Liver (tissue), 10 donors: ENCODE measurements at places on chromosomes 2 and 18. TPM values are rescaled to one million over a fixed set of nuclear protein-coding genes. Genes with fewer than 3 reads are reported as not detected.

Gene KCNIP3
- total RNA-seq: 0.65 TPM

Gene IL36RN
- total RNA-seq: not detected

DNA sequence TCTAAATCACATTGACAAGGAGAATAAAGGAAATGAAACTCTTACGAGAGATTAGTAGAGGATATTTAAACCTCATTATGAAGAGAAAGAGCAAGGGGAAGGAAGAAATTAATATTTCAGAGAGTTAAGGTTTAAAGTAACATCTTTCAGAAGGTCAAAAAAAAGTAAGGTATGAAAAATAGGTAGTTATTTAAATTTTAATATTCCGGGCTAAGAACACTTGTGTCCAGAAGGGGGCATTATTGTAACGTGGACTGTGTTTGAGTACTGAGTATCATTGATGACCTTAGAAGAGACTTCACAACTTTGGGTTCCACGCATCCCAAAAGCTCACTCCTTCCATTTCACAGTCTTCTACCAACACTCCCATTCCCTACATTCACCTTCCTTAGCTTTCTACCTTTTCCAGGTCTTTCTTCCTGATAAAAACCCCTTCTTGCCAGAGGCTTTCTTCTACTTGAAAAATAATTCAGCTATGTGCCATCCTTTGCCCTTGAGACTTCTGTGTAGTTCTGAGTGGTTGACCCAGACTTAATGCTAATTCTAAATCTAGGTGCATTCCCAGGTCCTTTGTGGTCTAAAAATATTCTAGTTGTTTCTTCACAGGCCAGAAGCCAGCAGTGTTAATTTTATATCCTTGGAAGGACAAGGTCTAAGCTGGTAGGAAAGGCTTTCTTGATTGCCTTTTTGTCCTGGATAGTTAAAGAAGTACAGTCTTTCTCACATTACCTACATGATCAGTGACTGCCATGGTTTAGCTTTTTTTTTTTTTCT is 16.5 kb downstream of the DYNC1I2 start:
- peaks cover 4% of the 10 kb centered on the region for H3K4me1 ChIP-seq
- H3K27me3 ChIP-seq: no peaks in the 10 kb centered on the region
- no peak overlapping the region for H3K4me3 ChIP-seq
- no peak for DNase-seq

Gene COL6A3
- 24.9 TPM for total RNA-seq

Gene G6PC2
- not detected for total RNA-seq

GRCh38 chr2:37832590-37833197 is 92.4 kb upstream of the RMDN2 start:
- peaks cover 5% of the 10 kb centered on the region for H3K4me1 ChIP-seq
- H3K27ac ChIP-seq: no peak overlapping the region
- H3K36me3 ChIP-seq: no peaks in the 10 kb centered on the region

GRCh38 chr2:149329068-149329467 is 1.3 kb upstream of the LYPD6 start:
- peaks cover 17% of the 10 kb centered on the region for H3K4me1 ChIP-seq
- no peaks in the 10 kb centered on the region for H3K36me3 ChIP-seq
- peak overlapping the region; percentile 79 for H3K4me3 ChIP-seq
- H3K27ac ChIP-seq: peak overlapping the region; percentile 49
- H3K27me3 ChIP-seq: no peaks in the 10 kb centered on the region

GRCh38 chr2:166334805-166335204 is 40.9 kb downstream of the SCN9A start:
- H3K4me3 ChIP-seq: no peak overlapping the region
- no peaks in the 10 kb centered on the region for H3K36me3 ChIP-seq
- H3K27me3 ChIP-seq: no peaks in the 10 kb centered on the region
- no peak overlapping the region for H3K27ac ChIP-seq

GRCh38 chr2:213007290-213007838 is 144.0 kb downstream of the IKZF2 start:
- no peak for DNase-seq
- H3K27ac ChIP-seq: no peak overlapping the region
- no peak overlapping the region for H3K4me3 ChIP-seq
- H3K27me3 ChIP-seq: no peaks in the 10 kb centered on the region
- peaks cover 4% of the 10 kb centered on the region for H3K36me3 ChIP-seq

- peaks cover 6% of the 10 kb centered on the region for H3K4me1 ChIP-seq
- DNase-seq: no peak
- H3K36me3 ChIP-seq: peaks cover 6% of the 10 kb centered on the region
- H3K27ac ChIP-seq: peak overlapping the region; percentile 79
These were observed 149.7 kb downstream of the SMAD7 start for GRCh38 chr18:48800876-48801727.

- no peak for DNase-seq
- no peaks in the 10 kb centered on the region for H3K36me3 ChIP-seq
- peaks cover 3% of the 10 kb centered on the region for H3K27me3 ChIP-seq
- no peaks in the 10 kb centered on the region for H3K4me1 ChIP-seq
- no peak overlapping the region for H3K4me3 ChIP-seq
- H3K27ac ChIP-seq: no peak overlapping the region
These were observed 11.4 kb upstream of the REG1B start for GRCh38 chr2:79099140-79099686.

- H3K27me3 ChIP-seq: no peaks in the 10 kb centered on the region
- no peak overlapping the region for H3K4me3 ChIP-seq
- no peak for DNase-seq
- H3K4me1 ChIP-seq: no peaks in the 10 kb centered on the region
These were observed 17.5 kb upstream of the RAB31 start for GRCh38 chr18:9690418-9691188.

Gene SPAST
- total RNA-seq: 11.0 TPM

DNA sequence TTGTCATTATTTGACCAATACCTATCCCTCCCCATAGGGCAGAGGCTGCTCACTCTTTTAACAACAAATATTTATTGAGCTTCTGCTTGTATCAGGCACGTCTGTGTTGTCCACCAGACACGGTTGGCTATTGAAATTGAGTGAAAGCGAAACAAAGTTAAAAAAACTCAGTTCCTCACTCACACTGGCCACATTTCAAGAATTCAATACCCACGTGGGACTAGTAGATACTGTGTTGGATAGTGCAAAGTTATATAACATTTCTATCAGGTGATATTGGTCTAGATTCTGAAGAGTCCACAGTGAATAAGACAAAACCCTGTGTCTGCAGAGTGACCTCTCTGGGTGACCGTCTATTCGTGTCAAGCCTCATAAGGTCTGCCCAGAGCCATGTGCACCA is 43.9 kb upstream of the GALR1 start:
- H3K36me3 ChIP-seq: no peaks in the 10 kb centered on the region
- H3K27ac ChIP-seq: no peak overlapping the region

Gene SAG
- total RNA-seq: not detected
